ENCODE measurements at places on chromosomes 12 and 14. TPM values are rescaled to one million over a fixed set of nuclear protein-coding genes. Genes with fewer than 3 reads are reported as not detected.

HSPB8 gene
- total RNA-seq = 36.6 TPM

MANSC4 gene
- total RNA-seq = not detected

KCNH5 gene
- 0.29 TPM for total RNA-seq

CCDC197 gene
- not detected for total RNA-seq

DNA sequence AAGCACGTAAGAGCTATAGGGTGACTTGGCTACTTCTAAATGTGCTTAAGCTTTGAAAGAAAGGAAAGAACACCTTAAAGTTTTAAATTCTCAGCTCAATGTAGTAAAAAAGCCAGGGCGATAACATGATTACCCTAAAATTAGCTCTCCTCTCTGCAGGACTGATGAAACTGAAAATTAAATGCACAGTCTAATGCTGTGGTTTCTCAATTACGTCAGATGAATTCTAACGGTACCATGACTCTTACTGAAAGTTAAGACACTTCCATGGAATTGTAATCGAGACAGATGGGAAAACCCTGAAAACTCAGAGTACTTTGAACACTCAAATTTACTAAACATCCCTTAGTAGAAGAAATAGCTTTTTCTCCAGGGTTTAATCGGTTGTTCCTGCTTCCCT lies 25.9 kb upstream of the PRKD1 start:
- DNase-seq = no peak

DNA sequence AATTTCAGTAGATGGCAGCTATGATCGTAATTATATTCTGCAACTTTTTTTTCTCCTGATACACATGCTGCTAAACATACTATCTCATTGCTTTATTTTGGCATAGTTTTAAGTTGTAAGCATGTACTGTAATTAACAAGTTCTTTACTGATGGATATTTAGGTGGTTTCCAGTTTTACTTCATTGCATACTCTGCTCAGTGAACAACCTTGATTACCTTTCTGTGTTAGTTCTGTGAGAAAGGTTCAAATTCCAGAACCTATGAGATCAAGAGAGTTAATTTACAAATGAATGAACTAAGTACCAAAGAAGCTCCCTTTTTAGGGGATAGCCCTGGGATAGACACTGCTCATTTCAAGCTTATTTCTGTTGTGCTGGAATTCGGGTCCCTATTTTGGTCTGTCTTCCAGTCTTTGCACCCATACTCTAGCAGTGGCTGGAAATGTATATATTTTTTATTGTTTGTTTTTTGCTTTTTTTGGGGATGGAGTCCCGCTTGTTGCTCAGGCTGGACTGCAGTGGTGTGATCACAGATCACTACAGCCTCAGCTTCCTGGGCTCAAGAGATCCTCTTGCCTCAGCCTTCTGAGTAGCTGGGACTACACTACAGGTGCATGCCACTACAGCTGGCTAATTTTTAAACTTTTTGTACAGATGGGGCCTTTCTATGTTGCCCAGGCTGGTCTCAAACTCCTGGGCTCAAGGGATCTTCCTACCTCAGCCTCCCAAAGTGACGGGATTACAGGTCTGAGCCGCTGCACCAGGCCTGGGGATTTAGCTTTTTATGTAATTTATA lies 10.6 kb downstream of the PAPOLA start:
- DNase-seq = no peak

GRCh38 chr12:86697916-86698640 lies 441.9 kb upstream of the MGAT4C start:
- DNase-seq = no peak

GRCh38 chr12:5480938-5481303 lies 49.0 kb downstream of the NTF3 start:
- no peak for DNase-seq
